Muscle of arm (tissue), 14 donors: ENCODE measurements at places on chromosomes 1 and 21. TPM values are rescaled to one million over a fixed set of nuclear protein-coding genes. Genes with fewer than 3 reads are reported as not detected.

OR14A2 gene
- polyA plus RNA-seq, result not detected

DHX9 gene
- polyA plus RNA-seq, result 109 TPM

TBX19 gene
- polyA plus RNA-seq, result 1.4 TPM

- peak; percentile 63 for DNase-seq
Observed at GRCh38 chr1:2314273-2314802, 77.0 kb downstream of the MORN1 start.

GRCh38 chr1:180611016-180611930 lies 20.5 kb upstream of the XPR1 start:
- DNase-seq, result no peak

- no peak for DNase-seq
Observed at GRCh38 chr21:43801006-43801783, 11.8 kb downstream of the RRP1 start.

DNA sequence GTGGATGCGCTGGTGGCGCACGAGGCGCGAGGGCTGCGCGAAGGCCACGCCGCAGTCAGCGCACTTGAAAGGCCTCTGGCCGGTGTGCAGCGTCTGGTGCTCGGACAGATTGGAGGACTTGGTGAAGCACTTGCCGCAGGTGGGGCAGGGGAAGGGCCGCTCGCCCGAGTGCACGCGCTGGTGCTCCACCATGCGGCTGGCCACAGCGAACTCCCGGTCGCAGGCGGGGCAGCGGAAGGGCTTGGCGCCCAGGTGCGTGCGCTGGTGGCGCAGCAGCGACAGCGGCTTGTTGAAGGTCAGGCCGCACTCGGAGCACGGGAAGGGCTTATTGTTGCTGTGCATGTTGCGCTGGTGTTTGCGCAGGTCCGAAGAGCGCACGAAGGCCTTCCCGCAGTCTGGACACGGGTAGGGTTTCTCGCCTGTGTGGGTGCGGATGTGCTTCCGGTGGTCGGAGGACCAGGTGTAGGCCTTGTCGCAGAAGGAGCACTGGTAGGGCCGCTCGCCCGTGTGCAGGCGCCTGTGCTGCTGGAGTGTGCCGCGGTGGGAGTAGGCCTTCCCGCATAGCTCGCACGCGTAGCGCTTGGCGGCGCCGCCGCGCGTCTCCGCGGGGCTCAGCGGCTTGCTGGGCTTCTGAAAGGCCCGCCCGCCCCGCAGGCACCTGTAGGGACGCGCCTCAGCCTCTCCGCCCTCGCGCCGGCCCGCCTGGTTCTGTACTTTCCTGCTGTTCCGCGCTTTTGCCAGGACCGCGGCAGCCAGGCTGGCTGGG lies 4.7 kb downstream of the ZNF648 start:
- DNase-seq, result no peak
